Colonic mucosa (tissue), 4 donors: ENCODE measurements at places on chromosomes 2 and 18. TPM values are rescaled to one million over a fixed set of nuclear protein-coding genes. Genes with fewer than 3 reads are reported as not detected.

Gene METTL8
- 19.4 TPM for total RNA-seq

Gene AAK1
- total RNA-seq: 41.7 TPM

Gene SERPINB2
- total RNA-seq: 0.29 TPM

Gene ALMS1
- total RNA-seq: 16.6 TPM

Gene EFR3B
- total RNA-seq: 1.8 TPM

Gene ZAP70
- total RNA-seq: 2.2 TPM

Gene KANSL3
- 33.6 TPM for total RNA-seq
